Choroid plexus epithelial cell (primary cell): ENCODE measurements at places on chromosomes 2 and 18.

DNA sequence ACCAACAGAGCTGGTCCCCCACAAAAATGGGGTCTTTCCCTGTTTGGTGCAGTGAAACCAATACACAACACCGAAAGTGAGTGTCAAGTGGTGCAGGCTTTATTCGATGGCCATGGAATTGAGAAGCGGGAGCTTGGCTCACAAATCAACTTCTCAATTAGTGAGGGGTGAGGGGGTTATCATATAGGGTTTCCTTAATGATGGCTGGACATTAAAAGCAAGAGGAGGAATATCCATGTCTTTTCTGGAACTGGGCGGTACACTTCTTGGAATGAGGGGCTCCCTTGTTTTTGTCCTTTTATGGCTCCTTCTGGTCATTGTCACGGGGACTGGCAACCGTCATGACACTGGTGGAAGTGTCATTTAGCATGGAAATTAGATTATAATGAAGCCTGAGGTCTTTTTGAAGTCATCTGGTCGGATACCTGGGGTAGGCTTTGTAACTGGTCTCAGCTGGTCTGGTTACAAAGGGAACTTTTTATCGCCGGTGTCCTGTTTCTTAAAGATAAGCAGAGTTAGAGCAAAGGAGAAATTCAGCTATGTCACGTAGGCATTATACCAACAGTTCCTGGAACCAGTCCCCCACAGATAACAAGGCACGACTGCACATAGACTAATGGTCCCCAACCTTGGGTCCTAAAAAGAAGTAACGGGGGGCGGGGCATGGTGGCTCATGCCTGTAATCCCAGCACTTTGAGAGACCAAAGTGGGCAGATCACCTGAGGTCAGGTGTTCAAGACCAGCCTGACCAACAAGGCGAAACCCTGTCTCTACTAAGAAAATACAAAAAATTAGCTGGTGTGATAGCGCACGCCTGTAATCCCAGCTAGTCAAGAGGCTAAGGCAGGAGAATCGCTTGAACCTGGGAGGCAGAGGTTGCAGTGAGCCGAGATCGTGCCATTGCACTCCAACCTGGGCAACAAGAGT is 93.5 kb upstream of the NDUFV2 start:
- DNase-seq: no peak

DNA sequence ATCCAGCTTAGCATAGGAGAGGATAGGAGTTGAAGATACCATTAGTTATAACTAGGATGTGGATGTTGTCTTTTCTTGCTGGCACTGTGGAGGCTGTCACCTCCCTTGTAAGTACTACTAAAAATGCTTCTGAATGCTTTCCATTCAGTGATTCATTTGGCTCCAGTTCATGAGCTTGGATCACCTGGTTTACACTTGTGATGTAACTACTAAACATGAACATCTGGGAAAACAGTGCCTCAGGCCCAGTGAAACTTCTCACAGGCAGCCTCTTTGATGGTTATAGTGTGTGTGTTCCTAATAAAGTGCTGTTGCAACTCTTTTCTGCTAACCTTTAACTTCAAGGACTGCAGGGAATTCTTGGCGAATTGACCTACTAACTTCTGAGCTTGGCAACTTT is 13.0 kb upstream of the SLC9A2 start:
- DNase-seq: peak; percentile 30

DNA sequence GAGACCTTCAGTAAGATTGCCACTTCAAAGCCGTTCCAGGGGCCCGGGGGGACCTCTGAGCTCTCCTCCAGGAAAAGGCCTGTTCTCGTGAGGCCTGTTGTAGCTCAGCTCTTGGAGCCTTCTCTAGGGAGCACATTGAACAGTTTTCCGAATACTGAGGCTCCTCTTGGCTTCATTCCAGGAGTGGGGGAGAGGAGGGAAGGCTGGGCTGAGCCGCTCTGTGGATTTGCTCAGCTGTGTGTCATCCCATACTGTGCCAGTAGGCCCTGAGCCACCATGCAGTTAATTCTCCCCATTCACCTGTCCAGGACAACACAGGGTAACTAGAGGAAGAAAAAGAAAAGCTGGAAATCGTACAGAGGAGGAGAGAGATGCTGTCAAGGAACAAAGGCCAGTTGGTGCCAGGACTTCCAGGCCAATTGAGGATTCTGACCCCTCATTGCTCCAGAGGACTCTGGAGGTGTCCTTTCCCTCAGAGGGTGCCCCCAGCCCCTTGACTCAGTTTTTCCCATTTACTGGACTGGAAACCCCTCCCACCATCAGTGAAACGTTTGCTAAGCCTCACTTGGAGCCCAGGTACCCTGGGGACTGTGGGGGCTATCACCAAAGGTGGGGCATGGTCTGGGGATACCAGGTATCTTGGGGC is 41.4 kb downstream of the HS1BP3 start:
- peak; percentile 72 for DNase-seq

DNA sequence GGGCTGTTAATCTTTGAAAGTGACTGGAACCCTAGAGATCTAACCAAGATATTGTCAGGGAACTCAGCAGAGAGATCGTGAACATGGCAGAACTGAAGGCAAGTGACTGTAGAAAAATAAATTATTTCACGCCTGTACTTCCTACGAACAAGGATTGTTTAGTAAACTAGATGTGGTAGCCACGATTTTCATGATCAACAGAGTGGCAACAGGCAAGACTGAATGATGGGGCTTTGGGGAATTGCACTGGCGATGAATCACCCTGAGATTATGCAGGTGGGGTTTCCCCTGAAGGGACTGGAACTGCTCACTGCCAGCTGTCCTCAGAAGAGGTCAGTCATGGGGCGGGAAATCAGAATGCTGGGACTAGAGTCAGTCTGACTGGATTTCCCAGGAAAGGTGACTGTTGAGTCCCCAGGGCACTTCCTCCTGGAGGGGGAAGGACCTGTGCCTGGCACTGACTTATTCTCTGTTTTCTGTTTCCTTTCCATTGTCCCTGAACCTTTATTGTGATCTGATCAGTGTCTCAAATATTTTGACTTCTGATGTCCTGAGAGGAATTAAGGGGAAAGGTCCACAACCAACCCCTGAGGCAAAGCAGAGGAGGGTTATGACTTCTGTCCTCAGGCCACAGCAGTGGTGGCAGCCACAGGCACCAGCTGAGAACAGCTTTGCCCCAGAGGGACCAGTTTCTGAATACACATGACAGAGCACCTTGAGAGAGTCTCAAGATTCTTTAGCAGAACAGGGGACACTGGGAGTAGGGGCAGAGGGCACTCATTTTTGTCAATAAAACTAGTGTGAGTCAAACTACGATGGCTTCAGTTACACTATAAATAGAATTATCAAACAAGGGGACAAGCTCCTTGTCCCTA is 70.0 kb downstream of the NAB1 start:
- peak; percentile 70 for DNase-seq

GRCh38 chr2:128818704-128819491 is 500.2 kb upstream of the HS6ST1 start:
- DNase-seq: no peak

GRCh38 chr2:195428673-195429072 is 228.4 kb upstream of the SLC39A10 start:
- DNase-seq: no peak

GRCh38 chr2:227872676-227873075 is 1.2 kb downstream of the DAW1 start:
- DNase-seq: no peak

DNA sequence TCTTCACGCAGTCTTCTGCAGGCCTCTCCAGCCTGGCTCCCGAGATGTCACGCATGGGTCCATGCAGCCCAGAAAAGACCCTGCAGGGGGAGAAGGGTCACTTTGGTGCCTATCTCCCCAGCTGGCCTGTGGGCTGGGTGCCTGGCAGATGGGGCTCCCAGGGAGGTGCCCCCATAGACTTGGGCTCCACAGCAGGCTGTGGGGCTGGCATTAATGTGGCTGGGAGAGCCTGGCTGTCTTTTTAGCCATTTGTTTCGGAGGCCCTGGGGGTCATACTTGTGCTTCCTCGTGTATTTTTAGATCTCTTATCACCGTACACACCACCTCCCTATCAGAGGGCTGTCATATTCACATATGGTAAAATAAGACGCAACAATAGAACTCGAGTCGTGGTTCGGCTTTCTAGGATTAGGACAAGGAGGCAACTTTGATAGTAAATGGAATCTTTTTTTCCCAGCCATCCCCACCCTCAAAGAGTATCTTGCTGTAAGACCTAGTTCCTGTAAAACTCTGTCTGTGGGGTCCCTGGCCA is 74.5 kb downstream of the LRRFIP1 start:
- DNase-seq: no peak

DNA sequence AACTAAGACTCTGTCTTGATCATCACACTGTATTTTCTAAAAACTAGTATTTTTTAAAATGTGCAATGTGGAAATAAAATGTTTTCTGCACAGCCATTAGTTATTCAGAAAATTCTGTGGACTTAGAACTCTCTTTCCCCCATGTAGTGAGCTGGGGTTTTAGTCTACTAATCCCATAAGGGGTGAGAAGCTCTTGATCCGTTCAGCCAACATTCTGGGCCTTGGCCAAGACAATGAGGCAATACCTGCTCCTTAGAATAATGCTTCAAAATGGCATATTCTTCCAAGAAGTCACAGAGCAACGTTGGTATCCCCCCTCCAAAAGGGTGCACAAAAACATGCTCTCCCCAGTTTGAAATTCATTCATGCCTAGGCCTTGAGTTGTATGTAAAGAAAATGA is 4.0 kb downstream of the REEP1 start:
- DNase-seq: no peak

- DNase-seq: no peak
These were observed 23.2 kb upstream of the LPIN2 start for GRCh38 chr18:3036108-3036507.

DNA sequence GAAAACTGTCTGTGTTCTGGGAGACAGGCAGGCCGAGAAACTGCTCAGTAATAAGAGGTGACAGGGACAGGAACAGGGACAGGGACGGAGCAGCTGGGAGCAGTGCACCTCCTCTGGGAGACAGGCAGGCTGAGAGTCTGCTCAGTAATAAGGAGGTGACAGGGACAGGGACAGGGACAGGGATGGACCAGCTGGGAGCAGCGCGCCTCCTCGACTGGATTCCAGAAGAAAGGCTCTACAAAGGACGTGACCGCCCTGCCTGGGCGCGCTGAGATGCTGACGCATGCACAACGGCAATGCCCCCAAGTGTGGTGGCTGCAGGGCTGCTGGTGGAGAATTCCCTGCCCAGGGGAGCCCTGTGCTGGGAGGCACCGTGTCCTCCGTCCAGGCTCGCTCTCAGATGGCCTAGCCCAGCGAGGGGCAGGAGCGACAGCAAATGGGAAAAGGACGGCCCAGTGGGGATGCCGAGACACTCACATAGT is 44.2 kb upstream of the PXDN start:
- DNase-seq: no peak

DNA sequence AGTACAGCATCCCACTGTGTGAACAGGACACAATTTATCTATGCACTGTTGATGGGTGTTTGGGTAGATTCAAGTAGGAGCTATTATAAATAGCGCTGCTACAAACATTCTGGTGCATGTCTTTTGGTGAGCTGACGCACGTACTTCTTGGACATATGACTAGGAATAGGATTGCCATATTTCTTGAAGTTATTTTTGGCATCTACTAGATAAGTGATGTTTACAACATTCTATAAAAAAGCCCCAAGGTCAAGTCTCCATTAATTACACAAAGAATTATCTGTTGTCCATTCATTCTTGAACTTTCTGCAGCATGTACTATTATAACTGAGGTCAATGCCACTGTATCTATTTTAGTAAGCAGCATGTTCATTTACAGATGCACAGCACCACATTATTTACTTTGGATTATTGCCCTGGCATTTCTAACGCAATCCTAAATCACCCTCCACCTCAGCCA is 225.5 kb upstream of the TMEM200C start:
- peak; percentile 10 for DNase-seq

GRCh38 chr2:8329660-8330622 is 351.9 kb upstream of the ID2 start:
- DNase-seq: no peak

GRCh38 chr18:28439870-28440269 is 262.9 kb upstream of the CDH2 start:
- DNase-seq: peak; percentile 57

DNA sequence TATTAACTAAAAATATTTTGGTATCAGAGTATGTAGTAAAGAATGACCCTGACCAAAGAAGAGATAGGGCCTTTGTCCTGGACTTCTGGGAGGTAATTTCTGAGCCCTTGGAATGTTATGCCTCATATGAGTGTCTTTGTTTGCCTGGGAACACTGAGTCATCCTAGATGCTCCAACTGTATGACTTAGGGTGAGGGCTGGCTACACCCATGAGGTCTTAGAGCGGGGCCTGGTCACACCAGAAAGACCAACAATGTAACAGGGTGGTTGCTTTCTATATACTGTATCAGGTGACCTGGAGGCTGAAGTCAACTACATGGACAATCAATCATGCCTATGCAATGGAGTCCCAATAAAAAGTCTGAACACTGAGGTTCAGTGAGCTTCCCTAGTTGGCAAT is 253.1 kb downstream of the MBD2 start:
- peak; percentile 1 for DNase-seq

- DNase-seq: no peak
These were observed 20.5 kb downstream of the SNORC start for GRCh38 chr2:232890536-232890895.

DNA sequence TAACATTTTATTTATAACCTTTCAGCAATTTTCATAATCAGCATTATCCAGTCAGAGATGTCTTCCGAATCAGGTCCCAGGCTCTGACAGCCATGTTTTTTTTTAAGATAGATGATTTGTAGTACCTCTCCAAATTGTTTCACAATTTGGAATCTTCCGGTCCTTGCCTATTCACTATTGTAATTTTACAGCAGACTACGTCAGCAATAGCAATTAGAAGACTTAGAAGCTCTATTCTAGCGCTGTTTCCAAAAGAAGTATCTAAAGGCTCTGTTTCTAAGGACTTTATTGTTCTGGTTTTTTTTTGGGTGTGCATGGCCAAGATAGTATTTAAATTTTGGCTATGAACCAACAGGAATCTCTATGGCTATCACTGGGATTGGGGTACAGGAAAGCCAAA is 94.6 kb upstream of the PELI1 start:
- no peak for DNase-seq

DNA sequence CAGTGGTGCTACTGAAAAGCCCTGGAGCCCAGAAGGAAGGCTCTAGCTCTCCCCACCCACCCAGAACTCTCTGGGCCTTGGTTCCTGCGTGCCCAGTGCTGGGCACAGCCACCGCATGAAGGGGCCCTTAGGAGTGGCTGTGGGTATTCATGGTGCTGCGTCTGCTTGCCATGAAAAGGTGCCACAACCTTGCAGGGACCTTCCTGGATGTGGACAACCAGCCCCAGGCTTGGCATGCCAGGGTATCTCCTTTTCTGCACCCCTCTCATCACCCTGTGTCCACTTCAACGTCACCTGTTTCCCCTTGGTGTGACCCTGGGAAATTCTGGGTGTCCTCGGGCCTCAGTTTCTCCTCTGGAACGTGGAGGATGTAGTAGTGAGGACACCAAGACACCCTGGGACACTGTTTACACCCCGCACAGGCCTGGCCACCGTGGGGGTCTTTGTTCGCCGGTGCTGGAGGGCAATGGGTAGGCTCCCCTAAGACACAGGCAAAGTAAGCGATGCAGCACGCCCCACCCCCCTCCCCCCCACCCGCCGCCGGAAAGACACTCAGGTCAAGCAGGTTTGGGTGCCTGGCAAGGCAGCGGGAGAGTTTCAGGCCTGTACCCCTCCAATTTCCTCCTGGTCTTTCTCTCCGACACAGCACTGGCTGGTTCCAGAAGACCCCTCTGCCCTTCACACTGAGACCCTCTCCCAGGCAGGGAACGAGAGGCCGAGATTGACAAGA is 34.8 kb upstream of the TAF1B start:
- DNase-seq: no peak

- DNase-seq: peak; percentile 40
These were observed 298.9 kb upstream of the TRIB2 start for GRCh38 chr2:12417786-12418185.

- peak; percentile 70 for DNase-seq
These were observed 15.3 kb downstream of the CHRNA1 start for GRCh38 chr2:174748948-174749347.

GRCh38 chr18:46324087-46324955 is 220.1 kb downstream of the HAUS1 start:
- peak; percentile 88 for DNase-seq
